ENCODE measurements at places on chromosomes 7 and 10. TPM values are rescaled to one million over a fixed set of nuclear protein-coding genes. Genes with fewer than 3 reads are reported as not detected.

- no peak overlapping the region for H3K4me3 ChIP-seq
- no peaks in the 10 kb centered on the region for H3K27me3 ChIP-seq
- no peak for DNase-seq
- no peaks in the 10 kb centered on the region for H3K36me3 ChIP-seq
These were observed 195.7 kb upstream of the PTN start for GRCh38 chr7:137539111-137539715.

Gene LLCFC1
- total RNA-seq = not detected

Gene EPO
- total RNA-seq = not detected

DNA sequence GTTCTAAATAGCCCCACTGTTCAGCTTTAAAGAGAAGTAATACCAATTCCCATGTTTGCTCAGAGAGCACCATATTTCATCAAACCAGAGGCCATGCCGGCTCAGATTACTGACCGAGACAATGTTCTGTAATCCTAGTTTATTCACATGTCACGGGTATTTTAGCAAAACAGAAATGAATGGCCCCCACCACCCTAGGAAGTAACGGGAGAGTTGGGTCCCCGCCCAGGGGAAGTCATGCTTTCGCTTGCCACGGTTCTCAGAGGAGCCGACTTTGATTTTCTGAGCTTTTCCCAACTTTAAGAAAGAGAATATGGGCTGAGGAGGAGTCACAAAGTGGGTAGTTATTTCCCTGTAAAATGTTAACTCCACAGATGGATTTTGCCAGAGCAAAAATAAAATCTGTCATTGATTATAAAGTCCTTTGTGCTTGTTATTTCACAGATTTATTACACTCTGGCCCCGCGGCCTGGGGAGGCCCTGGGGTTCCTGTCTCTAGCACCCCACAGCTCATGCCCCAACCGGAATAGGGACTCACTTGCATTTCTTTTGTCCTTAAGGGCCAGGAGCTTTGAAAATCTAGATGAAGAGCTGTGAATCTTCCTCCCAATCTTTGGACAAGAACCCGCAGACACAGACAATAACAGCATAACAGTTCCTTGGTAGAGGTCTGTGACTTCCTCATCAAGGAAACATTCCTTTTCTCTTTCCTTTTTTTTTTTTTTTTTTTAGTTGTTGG, 3.7 kb upstream of the GDF10 start:
- H3K36me3 ChIP-seq = no peaks in the 10 kb centered on the region
- H3K4me1 ChIP-seq = no peaks in the 10 kb centered on the region
- peaks cover 18% of the 10 kb centered on the region for H3K27me3 ChIP-seq
- H3K4me3 ChIP-seq = no peak overlapping the region

DNA sequence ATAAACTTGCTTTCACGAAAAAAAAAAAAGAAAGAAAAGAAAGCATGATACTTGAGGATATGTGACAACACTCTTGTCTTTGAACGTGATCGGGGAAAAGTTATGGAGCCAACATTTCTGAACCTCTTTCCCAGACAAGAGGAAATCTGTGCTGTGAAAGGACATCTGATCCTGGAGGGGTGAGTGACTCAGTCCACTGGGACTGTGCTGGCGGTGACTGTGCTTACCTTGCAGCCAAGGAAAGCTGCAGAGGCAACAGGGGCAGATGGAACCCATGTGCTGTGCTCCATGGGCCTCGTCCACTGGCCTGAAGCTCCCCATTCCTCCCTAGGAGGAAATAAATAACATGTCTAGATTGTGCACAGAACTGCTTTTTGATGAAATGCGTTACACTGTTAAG, 116.5 kb upstream of the RAB11FIP2 start:
- no peak for DNase-seq
- H3K4me3 ChIP-seq = no peak overlapping the region
- H3K27me3 ChIP-seq = no peaks in the 10 kb centered on the region
- no peaks in the 10 kb centered on the region for H3K4me1 ChIP-seq
- no peak overlapping the region for H3K27ac ChIP-seq

- H3K4me3 ChIP-seq = no peak overlapping the region
- DNase-seq = no peak
- H3K27ac ChIP-seq = no peak overlapping the region
- no peaks in the 10 kb centered on the region for H3K4me1 ChIP-seq
These were observed 22.0 kb downstream of the CDCA7L start for GRCh38 chr7:21923658-21924057.

- peaks cover 18% of the 10 kb centered on the region for H3K36me3 ChIP-seq
- no peaks in the 10 kb centered on the region for H3K27me3 ChIP-seq
- H3K4me3 ChIP-seq = no peak overlapping the region
- DNase-seq = no peak
These were observed 178.6 kb downstream of the ZNF438 start for GRCh38 chr10:30853066-30853465.

DNA sequence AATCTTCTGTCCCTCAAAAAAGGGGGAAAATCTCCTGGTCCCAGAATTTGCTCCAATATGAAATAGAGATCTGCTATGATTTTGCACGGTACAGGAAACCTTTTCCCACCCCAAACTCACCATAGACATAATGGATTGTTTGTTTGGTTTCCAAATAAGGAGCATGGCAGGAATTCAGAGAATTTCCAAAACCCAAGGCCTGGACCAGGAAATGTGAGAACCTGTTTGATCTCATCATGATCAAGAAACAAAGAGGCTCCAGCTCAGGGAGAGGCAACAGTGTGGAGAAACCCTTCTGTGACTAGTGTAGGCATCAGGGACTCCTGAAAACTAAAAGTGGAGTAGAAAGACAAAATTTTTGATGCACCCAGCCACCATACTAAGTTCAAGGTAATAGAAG, 1548.1 kb upstream of the LRRTM3 start:
- H3K27me3 ChIP-seq = no peaks in the 10 kb centered on the region
- no peak overlapping the region for H3K4me3 ChIP-seq
- DNase-seq = no peak
- H3K4me1 ChIP-seq = no peaks in the 10 kb centered on the region
- H3K36me3 ChIP-seq = no peaks in the 10 kb centered on the region

GRCh38 chr10:7428673-7429350, 18.0 kb upstream of the SFMBT2 start:
- H3K4me3 ChIP-seq = no peak overlapping the region
- no peaks in the 10 kb centered on the region for H3K36me3 ChIP-seq
- peaks cover 4% of the 10 kb centered on the region for H3K27me3 ChIP-seq
- no peak overlapping the region for H3K27ac ChIP-seq

GRCh38 chr10:70982443-70982842, 94.1 kb upstream of the PCBD1 start:
- H3K4me1 ChIP-seq = no peaks in the 10 kb centered on the region
- H3K27me3 ChIP-seq = no peaks in the 10 kb centered on the region
- no peaks in the 10 kb centered on the region for H3K36me3 ChIP-seq
- DNase-seq = no peak

DNA sequence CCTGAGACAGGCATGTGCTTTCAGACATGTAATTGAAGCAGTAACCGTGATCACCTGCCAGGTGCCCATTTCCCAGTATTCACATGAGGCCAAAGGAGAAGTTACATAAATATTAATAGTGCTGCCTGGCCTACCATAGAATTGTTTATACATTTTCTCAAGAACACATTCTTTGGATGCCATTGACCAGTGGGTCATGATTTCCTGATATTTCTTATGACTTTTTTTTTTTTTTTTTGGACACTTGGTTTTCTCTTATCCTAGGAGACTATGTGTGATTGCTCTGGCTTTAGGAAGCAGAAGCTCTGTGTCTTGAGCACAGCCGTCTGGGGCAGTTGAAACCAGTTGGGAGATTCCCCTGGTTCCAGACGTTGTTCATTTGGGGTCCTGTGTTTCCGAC, 143.9 kb upstream of the NPS start:
- no peak for DNase-seq
- no peaks in the 10 kb centered on the region for H3K36me3 ChIP-seq
- peaks cover 3% of the 10 kb centered on the region for H3K4me1 ChIP-seq

DNA sequence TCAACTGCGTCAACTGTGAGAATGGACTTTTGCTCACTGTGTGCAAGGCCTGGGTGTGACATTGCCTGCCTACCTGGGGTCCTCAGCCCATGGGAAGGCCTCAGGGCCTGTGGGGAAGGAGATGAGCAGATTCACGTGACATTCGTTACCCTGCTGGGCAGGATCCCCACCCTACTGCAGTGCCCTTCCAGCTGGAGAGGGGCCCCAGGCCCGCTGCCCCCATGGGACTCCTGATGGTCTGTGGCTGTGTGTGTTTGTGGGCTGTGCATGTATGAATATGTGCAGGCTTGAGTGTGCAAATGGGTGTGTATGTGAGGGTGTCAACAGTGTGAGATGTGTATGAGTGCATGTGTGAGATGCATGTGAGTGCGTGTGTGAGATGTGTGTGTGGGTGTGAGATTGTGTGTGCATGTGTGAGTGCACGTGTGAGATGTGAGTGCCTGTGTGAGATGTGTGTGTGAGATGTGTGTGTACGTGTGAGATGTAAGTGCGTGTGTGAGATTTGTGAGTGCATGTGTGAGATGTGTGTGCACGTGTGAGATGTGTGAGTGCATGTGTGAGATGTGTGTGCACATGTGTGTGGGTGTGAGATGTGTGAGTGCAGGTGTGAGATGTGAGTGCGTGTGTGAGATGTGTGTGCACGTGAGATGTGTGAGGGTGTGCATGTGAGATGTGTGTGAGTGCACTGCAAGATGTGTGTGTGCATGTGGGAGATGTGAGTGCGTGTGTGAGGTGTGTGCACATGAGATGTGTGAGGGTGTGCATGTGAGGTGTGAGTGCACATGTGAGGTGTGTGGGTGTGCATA, 29.7 kb downstream of the PPIF start:
- no peak overlapping the region for H3K27ac ChIP-seq
- peaks cover 26% of the 10 kb centered on the region for H3K4me1 ChIP-seq
- H3K27me3 ChIP-seq = no peaks in the 10 kb centered on the region
- no peak overlapping the region for H3K4me3 ChIP-seq

Gene GPAM
- 34.0 TPM for total RNA-seq

- no peak overlapping the region for H3K4me3 ChIP-seq
- H3K27me3 ChIP-seq = no peaks in the 10 kb centered on the region
- H3K36me3 ChIP-seq = no peaks in the 10 kb centered on the region
- DNase-seq = no peak
- H3K4me1 ChIP-seq = no peaks in the 10 kb centered on the region
- H3K27ac ChIP-seq = no peak overlapping the region
These were observed 124.3 kb downstream of the SLIT1 start for GRCh38 chr10:97061423-97061822.

Gene PPP1R17
- total RNA-seq = not detected

Gene CRHR2
- not detected for total RNA-seq

- H3K4me1 ChIP-seq = no peaks in the 10 kb centered on the region
- DNase-seq = no peak
- no peaks in the 10 kb centered on the region for H3K27me3 ChIP-seq
These were observed 197.5 kb downstream of the ARL4A start for GRCh38 chr7:12884856-12885440.

DNA sequence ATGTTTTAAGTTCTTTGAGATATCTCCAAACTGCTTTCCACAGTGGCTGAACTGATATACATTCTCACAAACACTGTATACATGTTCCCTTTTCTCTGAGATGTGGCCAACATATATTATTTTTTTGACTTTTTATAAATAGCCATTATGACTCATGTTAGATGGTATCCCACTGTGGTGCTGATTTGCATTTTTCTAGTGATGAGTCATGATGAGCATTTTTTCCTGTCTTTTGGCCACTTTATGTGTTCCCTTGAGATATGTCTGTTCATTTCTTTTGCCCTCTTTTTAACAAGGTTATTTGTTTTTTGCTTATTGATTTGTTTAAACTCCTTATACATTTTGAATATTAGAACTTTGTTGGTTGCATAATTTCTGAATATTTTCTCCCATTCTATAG, 1055.1 kb downstream of the NXPH1 start:
- H3K27ac ChIP-seq = no peak overlapping the region
- H3K36me3 ChIP-seq = no peaks in the 10 kb centered on the region
- no peaks in the 10 kb centered on the region for H3K27me3 ChIP-seq
- no peak for DNase-seq

DNA sequence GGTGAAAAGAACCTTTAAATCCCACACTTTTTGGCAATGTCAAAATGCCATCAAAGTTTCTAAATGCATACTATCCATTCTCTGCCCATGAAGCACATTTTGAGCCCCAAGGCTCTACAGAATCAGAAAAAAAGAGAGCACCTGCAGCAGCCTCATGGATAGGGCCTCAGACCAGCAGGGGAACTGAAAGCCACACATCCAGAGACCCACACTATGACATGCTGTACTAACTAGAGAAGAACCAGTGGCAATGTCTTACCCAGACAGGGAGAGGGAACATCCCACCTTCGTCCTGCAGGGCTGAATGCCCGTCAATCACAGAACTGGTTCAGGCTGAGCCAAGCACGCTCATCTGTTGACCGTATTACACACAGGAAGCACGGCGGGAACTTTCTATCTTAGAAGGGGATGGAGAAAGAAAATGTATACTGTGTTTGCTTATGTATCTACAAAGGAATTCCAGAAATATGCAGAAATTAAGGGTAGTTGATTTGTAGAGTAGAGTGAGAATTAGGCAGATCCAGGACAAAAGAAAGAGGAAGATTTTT, 237.2 kb downstream of the GLI3 start:
- H3K27me3 ChIP-seq = no peaks in the 10 kb centered on the region
- H3K36me3 ChIP-seq = no peaks in the 10 kb centered on the region
- H3K4me3 ChIP-seq = no peak overlapping the region
- H3K27ac ChIP-seq = no peak overlapping the region
